ENCODE measurements at places on chromosomes 12 and 14.

DNA sequence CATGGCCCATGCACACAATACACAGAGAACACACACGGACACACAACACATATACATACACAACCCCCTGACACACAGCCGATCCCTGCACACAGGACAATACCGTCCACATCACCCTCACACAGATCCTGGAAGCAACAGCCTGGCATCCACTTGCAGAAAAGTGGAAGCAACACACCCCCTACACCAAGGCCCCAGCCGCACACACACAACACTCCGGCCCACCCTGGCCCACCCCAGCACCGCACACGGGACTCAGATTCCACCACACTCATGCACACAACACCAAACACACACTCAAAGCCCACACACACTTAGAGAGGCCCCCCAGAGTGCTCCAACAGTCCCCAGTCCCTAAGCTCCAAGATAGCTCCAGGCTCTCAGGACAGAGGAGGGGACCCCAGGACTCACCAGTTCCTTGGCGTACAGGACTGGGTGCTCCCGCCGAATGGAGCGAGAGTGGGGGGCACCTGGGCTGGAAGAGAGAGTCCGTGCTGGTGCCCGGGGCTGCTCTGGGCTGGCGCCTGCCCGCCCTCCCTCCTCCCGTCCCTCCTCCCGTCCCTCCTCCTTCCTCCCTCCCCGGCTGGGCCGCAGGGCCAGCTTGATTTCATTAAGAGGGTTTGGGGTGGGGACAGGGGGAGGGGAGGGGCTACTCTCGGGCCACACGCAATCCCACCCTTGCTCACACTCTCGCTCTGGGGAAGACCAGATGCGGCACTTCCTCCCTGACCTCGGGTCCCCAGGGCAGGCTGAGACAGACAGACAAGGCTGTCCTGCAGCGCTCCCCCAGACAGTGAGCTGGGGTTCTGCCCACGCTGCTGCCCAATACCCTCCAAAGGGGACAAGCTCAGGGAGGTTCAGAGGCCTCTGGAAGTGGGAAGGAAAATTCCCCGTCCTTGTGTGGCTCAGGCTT is at the start of gene TMEM119:
TMEM119 (minus strand) TSS at position 526 of the 913 bp plus-strand sequence. CDS start 5,701 bp downstream, outside the sequence.
- DNase-seq, result no peak

- no peak for DNase-seq
These were observed 90.2 kb upstream of the HECTD1 start for GRCh38 chr14:31297701-31298344.

DNA sequence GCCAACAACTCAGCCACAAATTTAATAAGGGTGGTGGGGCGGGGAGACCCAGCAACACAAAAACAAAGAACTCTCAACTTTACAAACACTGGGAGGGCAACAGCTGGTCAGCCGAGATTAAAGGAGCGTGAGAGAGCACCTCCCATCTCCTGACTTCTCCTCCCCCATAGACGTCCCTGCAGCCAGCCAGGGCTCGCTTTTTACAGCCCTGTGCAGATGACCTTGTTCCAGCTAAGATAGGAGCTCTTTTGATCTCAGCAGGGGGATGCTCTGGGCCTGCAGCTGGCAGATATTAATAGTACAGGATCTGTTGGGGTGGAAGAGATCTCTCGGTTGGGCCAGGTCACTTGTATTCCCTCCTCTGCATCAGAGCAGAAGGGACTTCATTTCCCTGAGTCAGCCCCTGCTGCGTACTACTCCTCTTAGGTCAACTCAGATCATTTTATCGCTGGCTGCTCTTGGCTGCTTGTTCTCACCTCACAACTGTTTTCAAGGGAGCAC is 475.8 kb downstream of the RAD51B start:
- DNase-seq, result no peak

- DNase-seq, result no peak
These were observed 201.1 kb upstream of the ATP2B1 start for GRCh38 chr12:89909753-89910152.

DNA sequence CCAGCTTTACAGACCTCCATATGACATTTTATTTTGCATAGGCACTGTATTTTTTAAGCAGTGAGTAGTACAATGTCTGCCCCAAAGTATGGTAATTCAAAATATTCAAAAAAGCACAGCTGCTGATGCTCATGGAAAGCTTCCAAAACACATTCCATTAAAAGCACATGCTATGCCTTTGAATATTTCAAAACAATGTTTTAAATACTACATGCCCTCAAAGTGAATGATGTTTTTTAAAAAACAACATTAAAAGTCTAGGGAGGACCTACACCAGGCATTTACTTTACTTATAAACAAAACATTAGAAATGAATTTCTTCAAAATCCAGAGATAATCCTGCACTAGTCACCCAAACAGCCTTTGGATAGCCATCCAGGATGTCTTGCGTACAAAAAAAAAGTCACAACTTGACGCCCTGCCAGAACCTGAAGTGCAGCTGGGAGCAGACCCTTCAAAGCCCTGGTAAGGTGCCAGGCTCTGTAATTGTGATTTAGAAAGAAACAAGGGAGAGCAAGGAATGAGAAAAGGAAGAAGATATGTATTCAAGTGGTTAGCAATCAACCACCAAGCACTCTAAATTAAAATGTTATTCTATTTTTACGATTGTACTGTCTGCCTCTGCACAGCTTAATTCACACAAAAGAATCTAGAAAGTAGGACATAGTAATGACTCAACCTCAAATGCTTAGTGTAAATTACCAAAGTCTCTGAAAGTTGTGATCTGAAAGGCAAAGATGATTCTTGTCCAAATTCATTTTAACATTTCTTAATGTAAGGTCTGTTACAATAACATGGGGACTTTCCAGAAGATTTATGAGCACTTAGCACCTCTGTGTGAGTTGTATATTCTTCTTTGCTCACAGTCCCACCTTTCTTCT is 31.9 kb downstream of the CEP83 start:
- no peak for DNase-seq

Data from stimulated activated CD8-positive, alpha-beta memory T cell treated with anti-CD3 and anti-CD28 coated beads, Interleukin-2, amount 100 ng/mL, for 48 hours (primary cell).